ENCODE measurements at places on chromosomes 4 and X. TPM values are rescaled to one million over a fixed set of nuclear protein-coding genes. Genes with fewer than 3 reads are reported as not detected.

TMSB4X gene
- 3,201 TPM for total RNA-seq

- DNase-seq, result peak; percentile 97
Observed at GRCh38 chrX:318739-319578, at the start of gene GTPBP6. Gene GTPBP6 (minus strand): TSS chrX:318796. CDS start chrX:318787, 9 bp downstream.

GRCh38 chrX:51894697-51895336, 1.4 kb downstream of the MAGED1 start:
- DNase-seq, result peak; percentile 9

DNA sequence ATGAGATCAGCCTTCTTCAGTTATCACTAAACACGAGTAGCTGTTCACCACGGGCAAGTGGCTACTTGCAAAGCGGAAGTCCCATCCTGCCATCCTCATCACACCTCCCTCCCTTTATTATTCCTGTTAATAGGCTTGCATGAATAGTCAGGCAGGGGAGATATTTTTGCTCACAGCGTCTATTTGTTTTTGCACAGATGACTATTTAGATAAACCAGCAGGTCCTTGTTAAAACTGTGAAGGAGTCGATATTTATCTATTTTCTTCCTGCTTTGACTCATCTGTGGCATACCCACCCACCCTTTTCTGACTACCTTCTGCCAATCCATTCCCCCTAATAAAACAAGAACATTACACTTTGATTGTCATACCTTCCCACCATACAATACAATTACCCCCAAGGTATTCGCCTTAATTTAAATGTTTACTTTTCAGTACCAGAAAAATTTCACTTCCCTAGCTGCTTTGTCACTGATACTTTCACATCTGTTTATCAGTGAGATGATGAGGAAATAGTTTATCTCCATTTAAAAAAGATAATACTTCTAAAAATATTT, 96.6 kb upstream of the BANK1 start:
- no peak for DNase-seq

BEX4 gene
- 85.0 TPM for total RNA-seq

DNA sequence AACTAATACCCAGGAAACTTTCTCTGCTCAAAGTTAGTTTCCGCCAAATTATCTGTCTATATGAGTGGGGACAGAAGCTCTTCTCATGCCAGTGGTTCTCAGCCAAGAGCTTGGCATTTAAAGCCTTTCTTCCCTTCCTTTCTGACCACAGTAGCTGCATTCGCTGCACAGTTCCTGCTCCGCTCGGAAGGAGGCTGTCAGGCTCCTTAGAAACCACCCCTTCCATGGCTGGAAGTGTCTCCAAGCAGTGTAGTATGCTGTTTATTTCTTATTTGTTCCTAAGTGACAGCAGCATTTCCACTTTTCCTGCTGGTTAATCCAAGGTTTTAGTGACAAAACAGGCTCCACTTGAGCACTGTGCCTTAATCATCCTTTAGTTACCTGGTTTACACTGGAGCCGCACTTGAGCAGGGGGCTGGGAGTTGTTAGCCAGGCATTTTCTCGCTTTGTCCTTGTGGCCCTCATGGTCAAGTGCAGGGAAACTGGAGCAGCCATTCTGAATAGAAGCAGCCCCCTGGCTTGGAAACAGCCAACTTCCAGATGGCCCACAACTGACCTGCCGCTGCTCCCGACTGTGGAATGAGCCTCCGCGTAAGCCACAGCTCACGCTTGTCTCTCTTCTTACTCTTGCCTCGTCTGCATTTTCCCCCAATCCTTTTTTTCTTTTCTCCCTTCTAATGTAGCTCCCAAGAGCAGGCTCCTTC, 739.4 kb upstream of the TENM3 start:
- no peak for DNase-seq

FGFBP1 gene
- not detected for total RNA-seq

- DNase-seq, result no peak
Observed at GRCh38 chr4:2008671-2008920, 178 bp downstream of the NELFA start.

DNA sequence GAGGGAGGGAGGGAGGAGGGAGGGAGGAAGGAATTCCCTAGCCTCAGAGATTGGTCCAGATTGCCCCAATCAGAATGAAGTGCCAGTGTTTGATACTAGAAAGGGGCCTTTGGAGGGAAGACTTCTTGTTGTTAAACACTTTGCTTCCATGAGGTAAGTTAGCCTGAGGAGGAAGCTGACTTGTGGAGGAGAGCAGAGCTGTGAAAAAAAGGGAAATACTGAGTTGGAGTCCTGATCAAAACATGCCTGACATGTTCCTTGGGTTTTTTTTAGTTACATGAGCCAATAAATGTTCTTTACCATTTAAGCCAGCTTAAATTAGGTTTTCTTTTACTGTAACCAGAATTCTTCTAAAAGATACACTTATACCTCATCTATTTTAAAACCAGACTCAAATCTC, 57.6 kb downstream of the GSX2 start:
- DNase-seq, result no peak

GRCh38 chr4:139740121-139740520, 74.5 kb downstream of the MGST2 start:
- DNase-seq, result no peak

DNA sequence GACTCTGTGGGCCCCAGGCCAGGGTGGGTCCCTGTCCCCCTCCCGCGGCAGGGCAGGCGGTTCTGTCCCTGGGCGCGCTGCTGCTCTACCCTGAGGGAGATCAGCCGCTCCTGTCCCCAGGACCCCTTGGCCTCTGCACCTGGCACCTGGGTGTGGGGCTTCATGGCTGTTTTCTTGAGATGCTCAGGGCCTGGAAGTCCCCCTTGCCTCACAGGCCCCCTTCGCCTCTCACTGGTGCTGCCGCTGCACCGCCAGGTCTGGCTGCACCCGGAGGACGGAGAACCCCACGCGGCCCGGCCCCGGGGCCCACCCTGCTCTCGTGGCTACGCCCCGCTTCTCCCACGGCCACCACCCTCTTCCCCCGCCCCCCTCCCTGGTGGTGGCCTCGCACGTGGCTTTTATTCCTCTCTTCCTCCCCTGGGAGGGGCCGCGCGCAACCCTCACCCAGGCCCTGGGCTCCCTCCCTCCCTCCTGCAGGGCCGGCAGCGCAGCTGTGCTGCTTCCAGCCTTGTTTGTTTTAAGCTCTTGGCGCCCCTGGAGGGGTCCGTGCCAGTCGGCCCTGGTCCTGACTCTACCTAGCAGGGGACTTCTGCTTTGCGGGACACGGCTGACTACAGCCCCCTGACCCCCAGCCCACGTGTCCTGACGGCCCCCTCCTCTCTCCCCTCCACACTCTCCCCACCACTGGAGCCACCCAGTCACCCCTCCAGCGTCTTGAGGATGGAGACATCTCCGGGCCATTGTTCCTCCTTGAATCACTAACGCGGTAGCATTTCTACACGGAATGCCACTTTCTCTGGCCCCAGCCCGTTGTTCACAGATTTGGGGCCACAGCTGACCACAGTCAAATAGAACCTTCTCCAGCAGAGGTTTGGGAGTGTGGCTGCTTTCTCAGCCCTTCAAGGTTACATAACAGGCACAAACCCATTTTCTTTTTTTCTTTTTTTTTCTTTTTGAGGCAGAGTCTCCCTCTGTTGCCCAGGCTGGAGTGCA, 20.6 kb upstream of the CLDN24 start:
- no peak for DNase-seq

- no peak for DNase-seq
Observed at GRCh38 chr4:52848254-52848653, 13.9 kb upstream of the RASL11B start.

All from endothelial cell (in vitro differentiated cells).